ENCODE measurements at places on chromosomes 12 and 14.
A peak's percentile ranks its signal among the peaks of the same experiment; 100 is the strongest.

GRCh38 chr14:43503508-43503907 lies 1003.6 kb downstream of the FSCB start:
- no peak for DNase-seq

DNA sequence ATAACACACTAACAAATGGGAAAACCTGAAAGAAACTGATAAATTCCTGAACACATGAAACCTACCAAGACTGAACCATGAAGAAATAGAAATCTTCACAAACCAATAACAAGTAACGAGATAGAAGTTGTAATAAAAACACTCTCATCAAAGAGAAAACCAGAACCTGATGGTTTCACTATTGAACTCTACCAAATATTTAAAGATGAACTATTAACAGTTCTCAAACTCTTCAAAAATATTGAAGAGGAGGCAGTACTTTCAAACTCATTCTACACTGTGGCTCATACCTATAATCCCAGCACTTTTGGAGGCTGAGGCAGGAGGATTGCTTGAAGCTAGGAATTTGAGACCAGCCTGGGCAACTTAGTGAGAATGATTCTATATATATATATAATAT lies 48.4 kb upstream of the TMTC2 start:
- DNase-seq = no peak

DNA sequence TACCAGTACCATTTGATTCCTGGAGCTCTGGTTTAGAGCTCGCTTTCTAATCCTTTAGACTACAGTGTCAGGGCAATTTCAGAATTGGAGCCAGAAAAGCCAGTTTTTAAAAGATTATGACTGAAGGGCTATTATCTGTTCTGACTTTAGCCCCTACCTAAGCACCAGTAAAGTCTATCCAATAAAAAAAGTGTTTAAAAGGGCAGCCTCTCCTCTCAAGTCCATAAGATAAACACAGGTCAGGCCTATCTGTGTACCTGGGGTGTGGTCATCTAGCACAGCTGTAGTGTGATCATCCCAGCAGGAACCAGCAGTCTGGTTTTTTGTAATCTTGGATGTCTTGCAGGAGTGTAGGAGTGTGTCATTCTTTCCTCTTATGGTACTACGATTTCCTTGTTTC lies 6.6 kb downstream of the APPL2 start:
- DNase-seq = peak; percentile 64

DNA sequence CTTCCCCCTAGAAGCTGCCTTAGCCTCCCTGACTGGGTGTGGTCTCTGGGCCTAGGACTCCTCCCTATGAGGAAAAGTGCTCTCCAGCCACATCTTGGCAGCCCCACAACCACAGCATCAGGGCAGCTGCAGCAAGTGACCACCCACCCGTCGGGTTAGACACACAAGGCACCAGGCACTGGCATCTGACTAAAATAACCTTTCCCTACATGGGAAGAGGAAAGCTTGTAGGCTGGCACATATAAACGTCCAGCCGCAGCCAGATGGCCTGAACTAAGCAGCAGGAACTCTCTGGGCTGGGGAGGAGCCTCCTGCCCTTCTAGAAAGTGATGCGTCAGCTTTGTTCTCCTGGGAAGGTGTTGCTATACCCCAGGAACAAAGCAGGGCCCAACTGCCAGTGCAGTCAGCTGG lies 328.7 kb downstream of the DPF3 start:
- DNase-seq = no peak

GRCh38 chr14:55721353-55721752 lies 141.3 kb downstream of the KTN1 start:
- DNase-seq = peak; percentile 94

GRCh38 chr12:124130691-124131591 lies 157.9 kb downstream of the ZNF664 start:
- DNase-seq = no peak

DNA sequence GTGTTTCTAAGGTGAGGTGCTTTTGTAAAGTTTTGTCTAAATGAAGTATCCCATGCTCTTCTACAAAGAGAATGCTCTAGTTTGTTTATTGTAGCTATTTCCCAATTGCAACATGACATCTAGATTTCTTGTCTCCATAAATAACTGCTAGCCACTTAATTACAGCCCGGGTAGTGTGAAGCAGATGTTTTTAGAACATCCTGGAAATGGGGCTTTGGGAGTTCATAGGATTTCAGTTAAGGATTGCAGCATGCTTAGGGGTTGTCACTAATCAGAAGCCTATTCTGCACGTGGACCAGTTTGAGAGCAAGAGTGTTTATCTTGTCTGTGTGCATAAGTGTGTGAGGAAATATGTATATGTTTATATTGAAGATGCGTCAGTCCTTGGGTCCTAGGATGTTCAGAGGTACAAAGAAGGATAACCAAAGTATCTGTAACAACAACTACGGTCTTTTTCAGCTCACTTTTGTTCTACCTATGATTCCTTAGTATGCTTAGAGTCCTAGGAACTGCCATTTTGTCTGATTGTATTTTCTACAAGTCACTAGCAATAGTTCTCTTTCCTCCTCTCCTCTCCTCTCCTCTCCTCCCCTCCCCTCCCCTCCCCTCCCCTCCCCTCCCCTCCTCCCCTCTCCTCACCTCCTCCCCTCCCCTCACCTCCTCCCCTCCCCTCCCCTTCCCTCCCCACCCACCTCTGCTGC lies 135.3 kb downstream of the ACSS3 start:
- DNase-seq = peak; percentile 10

GRCh38 chr12:67852701-67853100 lies 136.5 kb upstream of the IFNG-AS1 start:
- DNase-seq = no peak

DNA sequence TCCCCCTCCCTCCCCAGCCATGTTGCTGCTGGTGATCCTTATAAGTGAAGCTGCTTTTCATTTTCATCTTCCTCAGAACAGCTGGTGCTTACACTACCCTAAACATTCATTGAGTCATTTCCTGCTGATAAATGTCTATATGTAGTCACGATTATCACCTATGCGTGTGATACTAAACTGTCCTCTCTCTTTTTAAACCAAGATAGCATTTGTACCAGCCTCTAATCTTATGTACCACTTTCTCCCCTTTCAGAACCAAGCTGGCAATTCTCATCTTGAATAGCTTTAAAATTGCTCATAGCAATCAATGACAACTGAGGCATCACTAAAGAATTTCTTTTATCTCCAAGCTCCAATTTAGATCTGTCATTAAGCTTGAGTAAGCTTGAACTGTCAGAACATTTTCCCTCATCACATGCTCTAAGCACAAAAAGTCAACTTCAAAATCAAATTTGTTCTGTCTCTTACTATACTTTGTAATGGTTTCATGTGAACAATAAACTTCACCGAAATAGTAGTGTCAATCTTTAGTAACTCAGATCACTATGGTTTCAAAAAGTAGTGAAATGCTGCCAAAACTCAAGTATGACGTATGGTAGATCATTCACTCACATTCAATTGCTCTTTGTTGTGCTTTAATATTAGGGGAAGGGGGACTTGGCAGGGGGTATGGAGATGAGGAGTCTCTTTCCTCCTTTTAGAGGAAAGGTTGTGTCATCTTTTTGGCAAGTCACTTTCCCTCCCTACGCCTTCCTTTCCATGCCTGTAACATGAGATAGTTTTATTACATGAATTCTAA lies 178.1 kb upstream of the NOVA1 start:
- DNase-seq = peak; percentile 83

GRCh38 chr14:71296184-71296583 lies 388.9 kb downstream of the PCNX1 start:
- no peak for DNase-seq

DNA sequence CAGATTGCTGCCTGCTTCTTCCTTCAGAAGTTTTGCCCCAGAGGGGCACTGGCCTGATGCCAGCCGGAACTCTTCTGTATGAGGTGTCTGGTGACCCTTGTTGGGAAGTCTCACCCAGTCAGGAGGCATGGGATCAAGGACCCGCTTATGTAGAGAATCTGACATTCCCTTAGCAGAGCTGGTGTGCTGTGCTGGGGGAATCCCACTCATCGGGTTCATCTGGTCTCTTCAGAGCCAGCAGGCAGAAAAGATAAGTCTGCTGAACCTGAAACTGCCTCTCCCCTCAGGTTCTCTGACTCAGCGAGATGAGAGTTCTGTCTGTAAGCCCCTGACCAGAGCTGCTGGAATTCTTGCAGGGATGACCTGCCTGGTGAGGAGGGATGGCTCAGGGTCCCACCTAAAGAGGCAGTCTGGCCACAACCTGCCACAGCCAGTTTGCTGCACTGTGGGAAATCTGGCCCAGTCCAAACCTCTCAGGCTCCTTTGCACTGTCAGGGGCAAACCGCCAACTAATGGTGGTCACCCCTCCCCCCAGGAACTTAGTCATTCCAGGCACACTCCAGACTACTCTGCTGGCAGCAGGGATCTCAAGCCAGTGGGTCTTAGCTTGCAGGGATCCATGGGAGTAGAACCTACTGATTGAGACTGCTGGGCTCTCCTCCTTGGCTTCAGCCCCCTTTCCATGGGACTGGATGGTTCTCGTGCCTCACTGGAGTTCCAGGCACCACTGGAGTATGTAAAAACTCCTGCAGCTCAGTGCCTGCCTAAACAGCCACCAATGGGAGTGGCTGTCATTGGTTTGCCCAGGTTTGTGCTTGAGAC lies 4.1 kb downstream of the CLEC2D start:
- peak; percentile 93 for DNase-seq

DNA sequence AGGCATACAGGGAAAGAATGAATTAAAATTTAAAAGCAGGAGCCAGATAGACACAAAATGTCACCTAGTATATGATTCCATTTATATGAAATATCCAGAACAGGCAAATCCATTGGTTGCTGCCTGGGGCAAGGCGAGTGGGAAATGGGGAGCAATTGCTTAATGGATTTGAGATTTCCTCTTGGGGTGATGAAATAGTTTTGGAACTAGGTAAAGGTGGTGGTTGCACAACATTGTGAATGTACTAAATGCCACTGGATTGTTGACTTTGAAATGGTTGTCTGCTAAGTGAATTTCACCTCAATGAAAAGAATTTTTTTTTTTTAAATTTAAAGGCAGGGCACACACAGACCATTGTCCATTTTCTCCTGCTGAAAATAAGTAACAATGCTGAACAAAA lies 61.9 kb downstream of the ABCC9 start:
- no peak for DNase-seq

- DNase-seq = no peak
Measured at GRCh38 chr14:55864890-55865655, 253.1 kb upstream of the PELI2 start.

DNA sequence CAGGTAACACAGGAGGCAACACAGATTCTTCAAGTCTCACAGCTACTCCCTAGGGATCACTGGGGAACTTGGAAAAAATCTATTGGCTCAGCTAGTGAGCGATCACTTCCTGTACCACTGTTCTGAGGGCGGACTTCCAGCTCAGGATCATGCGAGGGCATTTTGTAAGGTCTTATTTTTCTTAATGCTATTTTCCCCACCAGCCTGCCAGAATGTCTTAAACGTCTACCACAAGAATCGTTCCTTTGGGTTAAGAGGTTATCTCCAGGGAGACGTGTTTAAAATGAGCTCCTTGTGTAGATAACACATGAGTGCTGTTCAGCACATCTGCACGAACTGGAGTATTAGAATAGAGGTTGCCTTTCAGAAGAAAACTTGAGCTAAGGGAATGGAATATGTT lies 162.6 kb downstream of the ETNK1 start:
- peak; percentile 38 for DNase-seq

- no peak for DNase-seq
Measured at GRCh38 chr12:123449249-123449733, 8.6 kb upstream of the SNRNP35 start.

- DNase-seq = no peak
Measured at GRCh38 chr14:72186523-72186922, 254.3 kb downstream of the RGS6 start.

DNA sequence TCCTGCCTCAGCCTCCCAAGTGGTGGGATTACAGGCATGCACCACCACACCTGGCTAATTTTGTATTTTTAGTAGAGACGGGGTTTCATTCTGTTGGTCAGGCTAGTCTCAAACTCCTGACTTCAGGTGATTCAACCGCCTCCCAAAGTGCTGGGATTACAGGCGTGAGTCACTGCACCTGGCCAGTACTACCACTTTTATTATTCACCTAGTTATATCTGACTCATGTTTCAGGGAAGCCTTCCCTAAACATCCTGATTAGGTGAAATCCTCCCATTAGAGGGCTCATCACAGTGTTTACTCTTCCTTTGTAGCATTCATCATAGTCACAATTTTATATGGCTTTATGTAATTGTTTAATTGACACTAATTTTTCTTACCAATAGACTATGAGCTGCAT lies 295.3 kb upstream of the SOX5 start:
- no peak for DNase-seq
